Right forelimb (tissue), 1 donor: ENCODE measurements at places on chromosomes 11 and 22.

DNA sequence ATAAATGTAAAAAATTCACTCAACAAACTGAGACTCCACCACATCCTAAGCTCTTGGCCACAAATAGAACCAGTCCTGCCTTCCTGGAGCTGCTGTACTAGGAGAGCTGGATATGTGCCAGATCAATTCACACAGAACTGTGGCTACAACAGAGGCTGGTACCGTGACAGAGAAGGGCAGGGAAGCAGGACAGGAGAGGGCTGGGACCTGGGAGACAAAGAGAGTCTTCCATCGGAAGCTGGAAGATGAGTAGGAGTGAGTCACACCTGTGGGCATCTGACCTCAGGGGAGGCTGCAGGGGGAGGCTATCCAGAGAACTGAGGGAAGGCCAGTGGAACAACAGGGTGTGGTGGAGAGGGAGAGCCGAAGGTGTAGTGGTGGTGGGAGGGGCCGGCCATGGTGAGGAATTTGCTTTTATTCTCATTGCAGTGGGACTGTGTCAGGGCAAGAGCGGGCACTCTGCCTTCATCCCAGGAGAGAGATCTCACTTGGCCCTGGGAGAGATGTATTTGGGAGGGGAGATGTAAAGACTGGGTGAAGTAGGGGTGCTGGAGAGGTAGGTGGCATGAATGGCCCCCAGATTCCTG lies 1.9 kb upstream of the LTBP3 start:
- DNase-seq, result no peak

DNA sequence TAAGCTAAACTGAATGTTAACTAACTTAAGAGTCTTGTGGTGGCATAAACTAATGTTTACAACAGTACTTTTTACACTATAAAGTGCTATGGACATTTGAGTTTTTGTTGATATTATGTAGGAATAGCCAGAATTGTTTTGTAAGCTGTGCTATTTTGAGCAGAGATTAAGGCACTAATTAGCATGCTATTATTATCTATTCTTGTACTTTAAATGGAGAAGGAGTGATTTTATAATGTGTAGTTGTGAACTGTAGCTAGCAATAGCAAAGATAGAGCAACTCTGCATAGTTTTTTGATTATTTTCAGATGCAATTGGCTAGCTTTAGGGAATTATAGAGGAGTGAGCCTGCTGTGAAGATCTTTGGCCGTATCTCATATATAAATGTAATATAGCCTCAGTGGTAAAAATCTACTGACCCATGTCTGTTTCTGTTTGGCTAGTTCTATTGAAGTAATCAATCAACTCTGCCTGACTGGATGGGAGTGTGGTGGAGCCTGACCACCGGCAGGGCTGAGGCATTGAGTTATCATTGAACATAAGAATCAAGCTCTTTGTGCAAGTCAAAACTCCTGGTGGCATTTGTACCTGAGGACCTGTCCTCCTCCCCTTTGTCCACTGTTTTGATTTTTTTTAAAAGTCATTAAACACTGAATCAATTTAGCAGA lies 34.3 kb downstream of the NCAM1 start:
- no peak for DNase-seq

DNA sequence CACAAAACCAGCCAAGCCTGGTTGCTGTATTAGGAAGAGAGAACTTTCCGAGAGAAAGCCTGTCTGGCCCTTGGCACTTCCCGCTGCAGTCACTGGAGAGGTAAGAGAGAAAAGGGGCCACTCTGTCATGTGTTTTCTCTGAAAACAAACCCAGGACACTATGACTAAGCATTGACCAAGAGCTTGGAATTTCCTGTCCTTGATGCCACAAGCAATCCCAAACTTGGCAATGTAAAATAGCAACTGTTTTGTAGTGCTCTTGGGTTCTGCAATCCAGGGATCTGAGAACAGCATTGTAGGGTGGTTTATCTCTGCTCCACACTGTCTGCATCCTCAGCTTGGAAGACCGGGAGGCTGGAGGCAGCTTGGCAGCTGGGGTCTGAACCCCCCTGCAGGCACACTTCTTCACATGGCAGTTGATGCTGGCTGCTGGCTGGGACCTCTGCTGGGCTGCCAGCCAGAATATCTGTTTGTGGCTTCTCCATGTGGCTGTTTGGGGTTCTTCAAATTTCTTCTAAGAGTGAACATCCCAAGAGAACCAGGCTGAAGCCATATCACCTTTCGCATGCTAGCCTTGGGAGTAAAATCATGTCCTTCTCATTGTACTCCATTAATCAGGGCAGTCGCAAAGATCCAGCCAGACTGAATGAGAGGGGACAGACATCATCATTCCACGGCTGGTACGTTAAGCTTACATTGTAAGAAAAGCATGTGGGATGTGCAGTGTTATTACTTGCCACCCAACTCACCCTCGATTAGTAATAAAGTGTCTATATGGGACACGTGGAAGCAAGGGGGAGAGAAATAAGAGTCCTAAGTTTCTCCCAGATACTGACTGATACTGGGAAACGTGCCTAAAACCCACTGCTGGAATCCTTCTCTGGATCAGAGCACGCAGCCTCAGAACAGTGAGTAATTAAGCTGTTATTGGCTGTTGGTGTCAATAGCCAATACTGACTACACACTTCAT lies 537.4 kb upstream of the B3GAT1 start:
- DNase-seq, result no peak

DNA sequence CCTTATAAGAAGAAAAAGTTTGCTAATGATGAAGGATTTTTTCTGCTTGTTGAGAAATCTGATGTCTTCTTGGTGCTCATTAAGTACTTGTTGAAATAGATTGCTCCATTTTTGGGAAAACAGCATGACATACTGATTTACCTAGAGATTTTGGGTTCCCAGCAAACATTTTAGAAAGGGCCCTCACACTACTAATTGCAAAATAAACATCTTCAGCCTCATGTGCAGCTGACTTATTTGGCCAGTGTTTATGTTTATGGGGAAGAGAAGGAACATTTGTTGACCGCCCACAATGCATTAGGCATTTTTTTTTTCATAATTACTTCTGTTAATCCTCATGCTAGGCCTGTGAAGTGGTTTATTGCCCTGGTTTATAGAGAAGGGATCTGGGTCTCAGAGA lies 40.1 kb downstream of the LDLRAD3 start:
- DNase-seq, result no peak

DNA sequence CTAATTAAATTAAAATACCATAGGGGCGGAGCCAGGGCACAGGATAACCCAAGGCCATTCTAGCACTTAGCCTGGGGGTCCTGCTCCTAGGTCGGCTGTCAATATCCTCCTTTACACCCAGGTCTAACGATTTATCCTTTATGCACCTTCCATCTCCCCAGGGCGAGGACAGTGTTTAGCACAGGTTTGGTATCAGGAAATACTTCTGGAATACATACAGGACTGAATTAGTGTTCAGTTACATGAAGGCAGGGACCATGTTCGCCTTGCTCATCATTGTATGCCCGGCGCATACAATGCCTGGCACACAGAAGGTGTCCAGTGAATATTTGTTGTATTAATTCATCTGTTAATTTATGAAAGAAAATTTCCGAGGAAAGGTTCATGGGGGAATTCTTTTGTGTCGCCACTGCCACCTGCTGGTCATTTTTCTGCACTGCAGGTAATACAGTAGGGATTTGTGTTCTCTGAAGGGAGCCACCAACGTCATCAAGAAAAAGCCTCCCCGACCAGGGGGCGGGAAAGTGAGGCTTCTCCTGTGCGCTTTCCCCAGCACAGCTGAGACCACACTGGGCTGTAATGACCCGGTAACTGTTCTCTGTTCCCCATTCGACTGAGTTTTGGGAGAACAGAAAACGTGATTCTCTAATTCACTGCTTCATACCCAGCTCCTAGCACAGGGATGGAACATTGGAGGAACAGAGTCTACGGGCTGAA lies 68.7 kb upstream of the ASPHD2 start:
- peak; percentile 80 for DNase-seq

DNA sequence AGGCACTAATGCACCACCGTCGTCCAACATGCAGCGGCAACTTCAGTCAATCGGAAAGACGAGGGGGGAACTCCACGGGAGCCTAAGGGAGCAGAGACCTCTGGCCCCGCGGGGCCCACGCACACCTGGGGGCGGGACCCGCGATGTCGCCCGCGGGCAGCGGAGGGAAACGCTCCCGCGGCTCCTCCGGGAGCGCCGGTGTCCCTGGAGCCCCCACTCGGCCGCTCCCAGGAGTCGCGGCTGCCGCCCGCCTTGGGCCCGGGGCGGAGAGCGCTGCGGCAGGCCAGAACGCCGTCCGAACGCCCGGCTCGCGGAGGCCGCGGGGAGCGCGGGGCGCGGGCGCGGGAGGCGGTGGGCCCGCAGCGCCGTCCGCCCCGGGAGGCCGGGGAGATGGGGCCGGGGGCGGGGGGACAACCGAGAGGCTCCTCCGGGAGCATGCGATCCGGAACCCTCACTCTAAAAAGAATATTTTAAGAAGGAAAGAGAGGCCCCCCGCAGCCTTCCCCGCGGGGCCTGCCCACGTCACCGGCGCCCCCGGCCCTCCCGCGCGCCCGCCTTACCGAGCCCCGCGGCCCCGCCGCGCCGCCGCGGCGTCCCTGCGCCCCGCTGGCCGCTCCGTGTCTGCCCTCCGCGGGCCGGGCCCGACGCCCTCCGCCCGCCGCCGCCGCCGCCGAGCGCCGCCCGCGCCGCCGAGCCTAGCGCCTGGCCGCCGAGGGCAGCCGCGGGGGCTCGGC lies 86.6 kb upstream of the ARHGAP32 start:
- DNase-seq, result peak; percentile 57

DNA sequence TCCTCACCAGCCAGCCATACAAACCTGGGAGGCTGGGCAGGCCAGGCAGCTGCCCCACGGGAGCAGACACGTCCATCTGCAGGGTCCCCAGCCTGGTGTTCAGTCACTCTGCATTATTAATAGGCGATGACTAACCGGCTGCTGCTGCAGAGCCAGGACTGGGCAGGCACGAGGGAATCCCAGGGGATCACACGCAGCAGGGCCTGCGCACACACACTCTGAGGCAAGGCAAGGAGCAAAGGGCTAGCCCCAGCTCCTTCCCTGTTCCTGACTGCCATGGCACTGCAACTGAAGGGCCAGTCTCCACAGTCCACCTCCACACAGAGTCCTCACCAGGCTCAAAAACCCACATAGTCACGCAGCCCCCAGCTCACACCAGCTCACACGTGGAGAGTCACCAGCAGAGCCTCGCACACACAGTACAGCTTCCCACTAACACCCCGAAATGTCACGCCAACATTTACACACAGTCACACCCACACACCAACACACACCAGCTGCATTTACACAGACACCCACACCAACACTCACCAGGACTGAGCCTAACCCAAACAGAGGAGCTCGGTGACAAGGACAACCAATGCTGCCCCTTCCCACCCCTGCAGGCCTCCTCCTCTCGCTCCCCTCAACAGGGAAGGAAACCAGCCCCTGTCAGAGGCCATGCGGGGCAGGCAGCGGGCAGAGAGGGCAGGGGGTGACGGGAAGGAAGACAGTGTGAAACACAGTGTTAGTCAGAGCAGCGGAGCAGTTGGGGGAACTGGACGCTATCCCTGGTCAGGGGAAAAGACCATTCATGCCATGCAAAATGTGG lies 47.3 kb downstream of the NRXN2 start:
- DNase-seq, result no peak

DNA sequence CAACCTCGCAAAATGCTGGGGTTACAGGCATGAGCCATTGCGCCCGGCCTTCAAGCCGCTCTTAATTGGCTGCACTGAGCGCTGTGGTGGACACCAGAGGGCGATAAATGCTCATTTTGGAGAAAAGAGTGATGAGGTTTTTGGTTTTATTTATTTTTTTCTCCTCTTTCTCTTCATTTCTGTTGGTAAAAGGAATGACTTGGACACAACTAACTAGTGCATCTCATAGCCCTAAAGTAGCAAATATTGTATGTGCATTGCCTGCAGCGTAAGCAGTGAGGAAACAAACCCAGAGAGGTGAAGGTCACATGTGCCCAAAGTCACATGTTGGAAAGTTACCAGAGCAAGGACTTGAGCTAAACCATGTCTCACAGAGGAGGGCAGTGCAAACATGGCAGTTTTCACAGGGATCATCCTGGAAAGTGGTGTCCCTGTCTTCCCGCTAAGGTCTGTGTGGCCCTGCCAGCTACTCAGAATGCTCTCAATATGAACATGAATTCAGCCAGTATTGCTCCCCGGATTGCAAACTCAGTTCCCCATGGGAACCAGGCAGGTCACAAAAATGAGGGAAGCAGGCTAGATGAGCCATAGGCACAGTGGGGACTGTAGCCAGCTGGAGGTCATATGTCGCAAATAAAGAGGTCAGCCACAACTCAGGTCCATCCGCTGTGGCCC lies 8.6 kb upstream of the CD82 start:
- peak; percentile 75 for DNase-seq

GRCh38 chr11:19713196-19714021 lies 772 bp downstream of the NAV2 start:
- DNase-seq, result no peak

DNA sequence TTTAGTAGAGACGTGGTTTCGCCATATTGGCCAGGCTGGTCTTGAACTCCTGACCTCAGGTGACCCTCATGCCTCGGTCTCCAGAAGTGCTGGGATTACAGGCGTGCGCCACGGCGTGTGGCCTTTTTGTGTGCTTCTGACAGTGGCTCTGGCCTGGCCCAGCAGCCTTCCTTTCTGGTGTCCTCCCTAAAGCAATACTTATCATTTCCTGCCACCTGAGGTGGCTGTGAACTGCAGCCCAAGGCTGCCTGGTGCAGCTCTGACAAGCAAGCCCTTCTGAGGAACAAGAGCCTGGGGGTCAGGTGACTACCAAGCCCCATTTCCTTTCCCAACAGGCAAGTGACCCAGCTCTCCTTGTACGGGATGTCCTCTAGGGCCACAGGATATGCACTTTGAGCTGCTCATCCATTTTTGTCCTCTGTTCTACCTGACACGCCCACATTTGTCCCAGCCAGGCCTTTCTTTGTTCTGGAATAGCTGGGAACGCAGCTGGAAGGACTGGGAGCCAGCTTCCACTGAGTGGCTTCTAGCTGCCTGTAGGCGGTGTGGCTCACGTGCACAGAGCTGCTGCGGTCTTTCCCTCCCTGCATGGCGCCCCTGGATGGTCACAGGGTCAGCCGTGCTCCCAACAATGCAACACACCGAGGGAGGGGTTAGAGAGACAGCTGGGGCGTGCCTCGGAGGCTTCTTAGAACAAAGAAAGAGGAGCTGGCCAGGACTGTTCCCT lies 12.3 kb upstream of the BID start:
- DNase-seq, result peak; percentile 63
